ENCODE measurements at places on chromosomes 5 and 9.

GRCh38 chr5:93503598-93504067 is 77.4 kb downstream of the NR2F1-AS1 start:
- DNase-seq, result no peak

GRCh38 chr5:20536341-20536740 is 548.3 kb upstream of the CDH18 start:
- no peak for DNase-seq

DNA sequence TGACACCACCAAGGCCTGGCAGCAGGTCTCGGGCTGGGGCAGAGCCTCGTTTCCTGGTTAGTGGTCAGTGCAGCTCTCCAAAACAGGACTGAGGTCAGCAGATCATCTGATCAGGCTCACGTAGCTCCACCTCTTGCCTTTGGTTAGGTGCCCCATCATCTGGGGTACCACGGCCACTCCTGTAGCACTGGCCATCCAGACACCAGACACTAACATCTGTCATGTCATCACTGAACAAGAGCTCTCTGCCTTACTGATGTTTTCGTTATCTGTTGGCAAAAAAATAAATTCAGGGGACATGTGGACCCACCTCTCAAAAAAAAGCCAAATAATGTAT is 29.9 kb upstream of the MED10 start:
- DNase-seq, result no peak

- DNase-seq, result no peak
Observed at GRCh38 chr5:36998578-36998977, 122.0 kb downstream of the NIPBL start.

DNA sequence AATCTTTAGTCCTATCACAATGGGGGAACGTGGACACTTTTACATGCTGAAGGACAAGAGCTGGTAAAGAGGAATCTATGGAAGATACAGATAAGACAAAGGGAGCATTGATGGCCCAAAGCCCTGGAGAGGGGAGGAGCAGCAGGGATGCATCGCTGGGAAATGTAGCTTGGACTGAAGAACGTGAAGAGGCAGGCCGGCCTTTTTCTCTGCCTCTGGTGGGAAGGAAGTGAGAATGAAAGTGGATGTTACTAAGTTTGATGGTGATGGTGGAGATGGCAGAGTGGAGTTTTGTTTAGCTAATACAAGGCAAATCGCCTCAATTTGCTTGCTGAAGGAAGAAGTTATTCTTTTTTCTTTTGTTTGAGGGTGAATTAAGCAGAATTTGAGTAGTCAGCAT is 124.6 kb upstream of the TAF11L2 start:
- DNase-seq, result no peak

GRCh38 chr5:171673840-171674239 is 111.8 kb upstream of the SMIM23 start:
- DNase-seq, result no peak

- no peak for DNase-seq
Observed at GRCh38 chr9:77939149-77939668, 92.4 kb downstream of the GNAQ start.

DNA sequence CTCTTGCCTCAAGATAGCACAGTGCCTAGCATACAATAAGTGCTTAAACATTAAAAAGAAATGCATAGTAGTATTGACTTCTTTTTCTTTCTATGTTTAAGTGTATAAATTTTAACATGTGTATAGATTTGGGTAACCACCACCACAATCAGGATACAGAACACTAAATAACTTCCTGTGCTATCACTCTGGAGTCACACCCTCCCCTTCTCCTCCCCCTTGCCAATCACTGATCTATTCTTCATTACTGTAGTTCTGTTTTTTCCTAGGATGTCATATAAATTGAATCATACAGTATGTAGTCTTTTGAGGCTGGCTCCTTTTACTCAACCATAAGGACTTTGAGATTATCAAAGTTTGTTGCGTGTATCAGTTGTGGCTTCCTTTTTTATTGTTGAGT is 68.5 kb downstream of the OSTF1 start:
- DNase-seq, result no peak

- no peak for DNase-seq
Observed at GRCh38 chr9:32644698-32645097, 9.2 kb upstream of the TAF1L start.

DNA sequence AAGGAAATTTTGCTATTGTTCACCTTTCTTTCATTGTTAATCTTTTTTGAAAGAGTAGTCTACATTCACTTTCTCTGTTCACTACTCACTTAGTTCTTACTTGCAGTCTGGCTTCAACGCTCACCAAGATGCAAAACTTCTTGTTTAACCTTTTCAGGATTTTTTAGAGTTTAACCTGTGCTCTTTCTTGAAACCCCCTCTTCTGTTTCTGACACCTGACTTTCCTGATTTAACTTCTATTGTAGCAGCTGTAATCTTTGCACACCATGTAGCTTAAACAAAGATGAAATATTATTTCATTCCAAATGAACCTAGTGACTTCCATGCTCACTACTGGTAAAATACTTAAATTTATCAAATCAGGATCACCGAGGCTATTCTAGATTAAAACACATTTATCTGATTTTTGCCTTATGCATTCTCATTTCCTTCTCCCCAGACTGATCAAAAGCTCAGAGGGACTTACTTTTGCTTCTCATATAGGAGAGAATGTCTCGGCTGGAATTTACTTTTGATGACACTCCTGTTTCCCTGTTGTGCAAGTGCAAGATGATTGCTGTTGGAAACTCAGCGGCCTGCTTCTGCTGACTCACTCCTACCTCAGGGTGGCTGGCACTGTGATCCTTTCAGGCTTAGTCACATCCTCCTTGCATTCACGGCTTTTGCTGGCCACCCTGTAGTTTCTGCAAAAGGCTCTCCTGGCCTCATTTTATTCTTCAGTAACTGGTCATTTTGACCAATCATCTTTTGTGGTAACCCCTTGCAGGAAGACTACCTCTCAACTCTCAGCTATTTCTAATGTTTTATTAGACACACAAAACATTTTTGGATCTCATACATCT is 109.3 kb upstream of the IFNE start:
- DNase-seq, result no peak

DNA sequence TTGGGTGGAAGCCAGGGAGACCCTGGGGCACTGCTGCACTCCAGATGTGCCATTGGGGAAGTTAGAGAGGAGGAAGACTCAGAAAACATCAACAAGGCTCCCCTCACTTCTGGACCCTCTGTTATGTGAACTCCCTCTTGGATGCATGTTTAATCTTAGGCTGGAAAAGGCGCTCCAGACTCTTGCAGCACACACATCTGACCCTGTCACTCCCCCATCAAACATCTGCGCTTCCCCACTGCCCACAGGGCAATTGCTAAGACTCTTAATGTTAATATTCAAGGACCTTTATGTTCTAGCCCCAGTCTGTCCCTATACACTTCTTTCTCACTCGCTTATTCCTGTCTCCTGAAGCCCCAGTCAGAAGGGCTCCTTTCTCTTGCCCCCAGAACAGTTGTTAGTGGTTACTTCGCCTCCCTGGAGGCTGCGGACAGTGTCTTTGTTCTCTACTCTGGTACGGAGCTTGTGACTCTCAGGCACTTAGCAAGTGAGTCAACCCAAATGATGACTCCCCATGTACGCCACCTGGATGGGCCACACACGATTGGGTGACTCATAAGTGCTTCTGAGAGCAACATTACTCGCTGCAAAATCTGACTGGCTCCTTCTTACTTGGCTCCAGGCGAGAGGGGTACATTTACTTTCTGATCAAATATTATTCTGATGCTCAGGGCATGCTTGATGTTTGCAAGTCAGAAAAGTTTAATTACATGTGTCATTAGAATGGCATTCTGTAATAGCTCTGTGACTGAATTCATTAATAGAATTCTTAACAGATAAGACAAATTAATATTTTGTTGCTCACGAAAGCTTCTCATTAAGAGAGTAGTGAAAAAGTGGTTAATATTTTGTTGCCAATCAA is 193.6 kb downstream of the HSPA4 start:
- no peak for DNase-seq

DNA sequence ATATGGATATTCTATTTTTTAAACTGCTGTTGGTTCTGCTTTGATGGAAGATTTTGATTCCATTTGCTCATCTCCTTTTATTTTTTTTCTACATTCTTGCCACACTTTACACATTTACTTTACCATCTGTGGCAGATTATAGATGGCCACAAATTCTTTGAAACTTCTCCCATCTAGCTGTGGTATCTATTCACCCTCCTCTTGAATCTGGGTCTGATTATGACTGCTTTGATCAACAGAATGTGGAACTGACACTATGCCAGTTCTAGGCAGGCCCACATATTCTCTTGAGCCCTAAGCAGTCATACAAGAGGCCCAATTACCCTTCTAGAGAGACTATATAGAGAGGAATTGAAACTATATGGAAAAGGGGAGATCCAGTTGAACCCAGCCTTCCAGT is 439.0 kb upstream of the PTGER4 start:
- no peak for DNase-seq

- DNase-seq, result no peak
Observed at GRCh38 chr9:86507212-86507630, 153.0 kb upstream of the TUT7 start.

GRCh38 chr5:106894964-106895363 is 775.8 kb downstream of the EFNA5 start:
- DNase-seq, result no peak

DNA sequence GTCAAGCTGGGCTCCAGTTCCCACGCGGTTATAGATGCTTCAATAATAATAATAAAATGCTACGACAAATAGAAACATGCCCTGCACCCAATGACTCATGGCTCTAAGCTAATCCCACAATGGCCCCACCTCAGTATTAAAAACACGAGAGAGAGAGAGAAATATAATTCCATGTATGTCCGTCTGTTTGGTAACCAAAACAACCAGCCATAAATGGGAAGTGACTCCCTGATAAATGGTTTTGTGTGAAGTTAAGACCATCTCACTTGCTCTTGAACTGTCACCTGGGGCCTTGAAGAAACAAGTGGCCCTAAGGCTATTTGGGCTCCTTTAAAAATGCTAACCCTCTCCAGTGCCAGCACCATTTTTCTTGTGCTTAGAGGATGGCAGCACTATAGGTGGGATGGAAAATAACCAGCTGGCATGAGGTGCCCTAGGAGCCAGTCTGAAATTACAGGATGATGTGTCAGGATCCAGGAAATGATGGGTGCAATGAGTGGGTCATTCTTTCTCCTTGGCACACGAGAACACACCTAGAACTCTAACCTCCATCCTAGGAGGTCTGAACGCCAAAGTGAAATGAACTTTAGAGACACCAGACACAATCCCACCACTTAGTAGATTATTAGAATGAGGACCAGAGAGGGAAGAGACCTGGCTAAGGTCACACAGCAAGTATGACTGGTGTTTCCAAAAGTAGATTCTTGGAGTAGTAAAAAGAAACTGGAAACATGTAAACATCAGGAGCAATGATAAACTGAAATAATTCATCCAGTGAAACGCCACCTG is 35.7 kb upstream of the ADRB2 start:
- no peak for DNase-seq

DNA sequence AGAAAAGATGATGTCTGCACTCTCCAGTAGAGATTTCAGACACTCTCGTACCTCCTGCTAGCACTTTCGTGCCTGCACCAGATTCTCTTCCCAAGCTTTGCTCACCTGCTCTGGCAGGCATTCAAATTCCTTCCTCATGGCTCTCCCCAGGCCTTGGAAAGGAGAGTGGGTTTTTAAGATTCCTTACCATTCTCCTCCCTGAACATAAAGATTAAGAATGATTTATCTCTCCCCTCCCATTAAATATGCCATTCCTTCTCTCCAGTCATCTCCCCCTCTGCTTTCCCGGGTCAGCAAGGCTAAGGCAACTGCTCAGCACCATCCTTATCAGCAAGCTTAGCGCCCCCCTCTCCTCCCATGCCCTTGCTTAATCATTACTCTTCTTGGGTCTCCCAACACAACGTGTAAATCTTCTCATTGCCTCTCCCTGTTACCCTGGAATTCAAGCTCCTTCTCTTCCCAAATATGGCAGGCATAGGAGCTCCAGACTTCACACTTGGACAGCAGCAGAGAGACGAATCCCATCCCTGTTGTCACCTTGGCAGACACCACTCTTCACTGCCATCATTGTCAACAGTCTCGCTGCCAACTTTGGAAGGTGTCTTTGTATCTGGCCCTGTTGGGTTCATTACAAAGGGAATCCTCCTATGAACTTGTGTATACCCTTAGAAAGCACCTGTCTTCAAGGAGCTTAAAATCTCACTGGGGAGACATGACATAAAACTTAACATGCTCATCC is 332.9 kb downstream of the SLIT3 start:
- no peak for DNase-seq

DNA sequence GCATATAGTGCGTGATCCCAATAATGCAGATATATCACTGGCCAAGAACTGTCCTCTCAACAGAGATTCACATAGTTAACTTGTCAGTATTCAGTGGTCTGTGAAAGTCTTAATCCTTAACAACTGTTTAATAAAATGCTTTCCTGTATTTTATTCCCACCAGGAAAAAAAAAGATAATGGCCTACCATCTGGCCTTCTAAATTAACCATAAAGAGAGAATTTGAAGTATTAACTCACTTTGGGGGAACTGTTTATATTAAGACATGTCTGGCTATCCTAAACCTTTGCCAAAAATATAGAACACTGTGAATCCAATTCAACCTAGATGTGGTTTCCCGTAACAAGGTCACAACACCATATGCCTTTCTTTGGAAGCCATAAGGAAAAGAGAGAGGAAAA is 818 bp upstream of the FREM1 start:
- no peak for DNase-seq

DNA sequence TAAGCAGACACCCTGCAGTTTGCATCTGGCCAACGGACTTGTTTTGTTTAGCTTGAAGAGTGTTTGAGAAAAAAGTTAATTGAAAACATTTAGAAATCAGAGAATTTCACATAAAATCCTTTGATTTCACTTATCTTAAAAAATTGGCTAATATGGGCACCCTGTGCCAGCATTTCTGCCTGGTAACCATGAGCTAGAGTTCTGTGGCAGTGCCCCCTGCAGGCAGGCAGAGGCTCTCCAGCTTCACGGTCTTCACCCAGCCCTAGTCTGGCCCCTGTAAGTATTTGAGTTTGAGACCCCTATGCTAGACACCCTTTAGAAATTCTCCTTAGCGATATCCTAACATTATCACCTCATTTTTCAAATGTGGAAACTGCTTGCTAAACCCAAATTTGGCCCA is 18.8 kb upstream of the FANCC start:
- no peak for DNase-seq

DNA sequence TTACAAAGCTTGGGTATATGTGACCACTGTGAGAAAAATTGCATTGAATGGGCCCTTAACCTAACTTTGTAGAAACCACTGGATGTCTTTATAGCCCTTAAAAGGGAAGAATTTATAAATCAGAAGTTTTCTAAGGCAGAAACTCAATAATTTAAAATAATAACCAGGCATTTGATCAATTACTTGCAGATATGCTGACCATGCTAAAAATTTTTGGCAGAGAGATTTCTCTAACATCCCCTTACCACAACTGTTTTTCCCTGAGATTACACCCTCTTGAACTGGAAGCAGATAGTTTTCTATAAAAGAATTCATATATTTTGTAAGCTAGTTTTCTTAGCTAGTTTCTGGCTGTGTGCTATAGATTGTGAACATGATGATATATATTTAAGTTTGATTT is 428.3 kb downstream of the KIF4B start:
- no peak for DNase-seq

DNA sequence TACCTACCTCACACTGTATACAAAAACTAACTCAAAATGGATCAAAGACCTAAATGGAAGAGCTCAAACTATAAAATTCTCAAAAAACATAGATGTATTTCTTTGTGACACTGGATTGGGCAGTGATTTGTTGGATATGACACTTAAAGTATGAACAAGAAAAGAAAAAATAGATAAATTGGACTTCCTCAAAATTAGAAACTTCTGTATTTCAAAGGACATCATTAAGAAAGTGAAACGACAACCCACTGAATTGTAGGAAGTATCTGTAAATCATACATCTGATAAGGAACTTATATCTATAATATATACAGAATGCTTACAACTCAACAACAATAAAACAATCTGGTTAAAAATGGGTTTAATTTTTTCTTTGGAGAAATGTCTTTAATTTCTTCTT is 96.7 kb downstream of the NRG2 start:
- DNase-seq, result no peak
